ENCODE measurements at places on chromosomes 5 and 9.

GRCh38 chr9:35518225-35518821 is 28.4 kb downstream of the RUSC2 start:
- no peak for DNase-seq

GRCh38 chr9:82555431-82556051 is 507.4 kb downstream of the RASEF start:
- no peak for DNase-seq

DNA sequence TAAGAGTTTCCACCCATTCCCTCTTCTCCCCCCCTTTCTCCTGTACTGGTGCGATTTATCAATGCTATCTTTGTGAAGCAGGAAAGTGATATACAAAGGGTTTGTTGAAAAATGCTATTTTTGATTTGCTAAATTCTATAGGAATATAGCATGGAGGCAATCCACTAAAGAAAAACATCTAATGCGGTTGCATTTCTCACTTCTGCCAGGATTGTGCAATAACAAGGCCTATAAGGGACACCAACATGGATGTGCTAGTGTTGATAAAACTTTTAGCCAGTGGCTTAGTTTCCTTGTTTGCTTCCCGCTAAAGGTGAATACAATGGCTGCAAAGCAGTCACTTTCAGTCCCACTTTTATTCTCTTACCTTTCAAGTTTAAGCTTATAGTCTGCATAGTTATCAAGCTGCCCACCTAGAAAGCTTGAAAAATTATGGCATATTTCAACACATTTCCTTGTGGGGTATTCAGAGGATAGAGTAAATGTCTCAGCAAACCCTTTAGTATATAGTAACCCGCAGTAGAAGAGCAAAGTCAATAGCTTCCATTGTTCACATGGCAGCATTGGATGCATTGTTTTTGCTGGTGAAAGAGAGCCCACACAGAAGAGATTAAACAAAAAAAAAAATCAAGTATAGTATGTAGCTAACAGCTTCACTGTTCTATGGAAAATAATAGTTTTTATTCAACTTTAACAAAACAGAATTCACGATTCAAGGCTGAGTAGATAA is 674.6 kb upstream of the SEMA6A start:
- DNase-seq = no peak

DNA sequence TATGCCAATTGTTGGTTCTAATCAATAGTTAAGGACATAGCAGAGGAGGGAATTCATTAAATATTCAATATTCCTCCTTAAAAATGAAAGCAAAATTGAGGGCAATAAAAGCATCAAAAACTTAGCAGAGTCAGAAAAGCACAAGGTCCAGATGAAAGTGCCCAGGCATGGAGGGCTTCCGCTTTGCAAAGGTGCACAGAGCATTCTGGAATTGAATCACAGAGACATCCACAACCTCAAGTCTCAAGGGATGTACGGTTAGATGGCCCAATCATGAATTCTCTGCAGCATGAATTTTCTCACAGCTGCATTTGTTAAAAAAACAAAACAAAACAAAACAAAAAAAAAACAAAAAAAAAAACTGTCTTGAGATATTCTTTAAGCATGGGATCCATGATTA is 253.7 kb downstream of the SPOCK1 start:
- DNase-seq = no peak

- DNase-seq = no peak
Measured at GRCh38 chr5:65126542-65127069, 355.1 kb downstream of the ADAMTS6 start.

DNA sequence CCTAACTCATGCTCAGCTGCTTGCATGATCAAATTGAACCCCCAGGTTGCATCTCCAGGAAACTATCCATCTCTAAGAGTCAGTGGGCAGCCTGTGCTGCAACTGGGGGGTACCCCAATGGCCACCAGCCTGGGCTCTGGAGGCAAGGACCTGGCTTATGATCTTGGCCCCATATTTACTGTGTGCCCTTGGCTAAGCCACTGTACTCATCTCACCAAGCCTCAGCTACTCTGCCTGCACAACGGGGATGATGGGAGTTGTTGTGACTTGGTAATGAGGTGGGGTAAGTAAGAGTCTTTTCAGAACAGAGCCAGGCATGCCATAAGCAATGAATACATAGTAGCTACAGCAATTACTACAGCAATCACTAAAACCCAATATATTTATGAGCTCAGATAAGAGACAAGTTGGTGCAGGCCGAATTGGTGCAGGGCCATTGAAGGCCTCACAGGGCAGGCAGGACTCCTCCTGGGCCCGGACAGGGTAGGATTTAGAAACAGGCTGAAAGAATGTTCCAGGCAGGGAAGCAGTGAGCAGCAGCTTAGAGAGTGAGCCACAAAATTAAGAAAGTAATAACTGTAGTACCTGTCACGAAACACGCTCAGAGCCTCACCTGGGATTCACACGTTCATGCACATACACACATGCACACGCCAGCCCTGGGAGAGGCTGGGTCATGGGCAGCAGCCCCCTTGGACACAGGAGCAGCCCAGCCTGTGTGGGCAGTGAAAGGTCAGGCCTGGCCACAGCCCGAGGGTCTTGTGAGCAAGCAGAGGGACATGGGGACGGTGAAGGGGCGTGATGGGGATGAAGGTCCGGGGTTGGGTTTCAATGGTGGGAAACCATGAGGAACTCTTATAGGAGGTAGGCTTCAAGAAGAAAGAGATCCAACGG is 74.1 kb downstream of the PAX5 start:
- DNase-seq = no peak

GRCh38 chr9:14362175-14362574 is 48.2 kb upstream of the NFIB start:
- no peak for DNase-seq

DNA sequence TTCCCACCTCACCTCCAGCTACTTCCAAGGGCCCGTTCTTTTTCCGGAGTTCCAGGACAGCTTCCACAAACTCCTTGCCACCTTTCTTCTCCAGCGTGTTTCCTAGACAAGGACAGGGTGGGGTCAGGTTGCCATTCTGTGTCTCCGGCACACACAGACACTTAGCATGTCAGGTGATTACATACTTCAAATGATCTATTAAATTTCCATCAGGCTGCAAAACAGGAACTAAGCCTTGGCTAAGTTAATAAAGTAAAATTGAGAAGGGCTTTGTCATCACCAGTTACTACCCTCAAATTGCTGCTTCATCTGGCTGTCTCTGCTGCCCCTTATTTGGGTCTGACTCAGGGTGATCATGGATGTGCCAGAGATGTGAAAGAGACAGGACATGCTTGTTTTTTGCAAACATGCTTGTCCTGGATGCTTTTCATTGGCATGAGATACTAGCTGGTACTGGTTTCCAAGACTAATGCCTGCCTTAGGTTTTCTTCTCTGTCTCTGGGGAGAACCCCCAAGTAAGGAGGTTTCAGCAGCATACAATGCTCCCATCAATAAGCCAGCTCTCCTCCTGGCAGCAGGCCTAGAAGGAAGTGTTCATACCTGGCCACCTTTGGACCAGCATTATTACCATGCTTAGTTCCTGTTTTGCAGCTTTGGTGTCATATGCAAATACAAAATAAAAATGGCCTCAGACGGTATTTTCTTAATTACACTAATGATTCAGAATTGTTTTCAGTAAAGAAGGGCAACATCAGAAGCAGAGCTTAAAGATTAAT is 52.9 kb downstream of the MACROH2A1 start:
- DNase-seq = no peak

DNA sequence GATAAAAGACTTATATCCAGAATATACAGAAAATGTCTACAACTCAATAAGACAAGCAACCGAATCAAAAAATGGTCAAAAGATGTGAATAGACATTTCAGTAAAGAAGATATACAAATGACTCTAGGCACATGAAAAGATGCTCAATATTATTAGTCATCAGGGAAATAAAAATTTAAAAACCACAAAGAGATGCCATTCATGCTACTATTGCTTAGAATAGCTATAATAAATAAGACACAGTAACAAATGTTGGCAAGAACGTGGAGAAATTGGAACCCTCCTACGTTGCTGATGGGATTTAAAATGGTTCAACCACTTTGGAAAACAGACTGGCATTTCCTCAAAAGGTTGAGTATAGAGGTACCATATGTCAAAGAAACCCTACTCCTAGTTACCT is 39.8 kb downstream of the POLK start:
- no peak for DNase-seq

- no peak for DNase-seq
Measured at GRCh38 chr5:141084487-141084989, 9.9 kb upstream of the PCDHB2 start.

DNA sequence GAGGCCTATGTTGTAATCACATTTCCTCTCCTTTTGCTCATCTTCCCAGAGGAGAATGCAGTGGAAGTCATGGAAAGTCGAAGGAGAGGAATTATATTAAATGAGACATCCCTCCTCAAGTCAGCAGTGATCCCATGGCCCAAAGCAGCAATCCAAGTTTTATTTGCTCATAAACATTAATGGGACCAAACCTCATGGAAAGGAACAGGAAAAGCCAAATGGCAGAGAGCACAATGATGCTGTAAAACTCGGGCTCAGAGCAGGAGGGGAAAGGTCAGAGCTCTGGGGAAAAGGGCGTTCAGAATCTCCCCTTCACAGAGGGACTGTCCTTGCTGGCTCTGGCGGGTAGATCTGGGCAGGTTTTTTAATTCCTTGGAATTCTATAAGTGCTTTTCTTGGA is 175.8 kb downstream of the C5orf15 start:
- no peak for DNase-seq

GRCh38 chr9:76756268-76756640 is 8.0 kb upstream of the PCA3 start:
- DNase-seq = no peak

DNA sequence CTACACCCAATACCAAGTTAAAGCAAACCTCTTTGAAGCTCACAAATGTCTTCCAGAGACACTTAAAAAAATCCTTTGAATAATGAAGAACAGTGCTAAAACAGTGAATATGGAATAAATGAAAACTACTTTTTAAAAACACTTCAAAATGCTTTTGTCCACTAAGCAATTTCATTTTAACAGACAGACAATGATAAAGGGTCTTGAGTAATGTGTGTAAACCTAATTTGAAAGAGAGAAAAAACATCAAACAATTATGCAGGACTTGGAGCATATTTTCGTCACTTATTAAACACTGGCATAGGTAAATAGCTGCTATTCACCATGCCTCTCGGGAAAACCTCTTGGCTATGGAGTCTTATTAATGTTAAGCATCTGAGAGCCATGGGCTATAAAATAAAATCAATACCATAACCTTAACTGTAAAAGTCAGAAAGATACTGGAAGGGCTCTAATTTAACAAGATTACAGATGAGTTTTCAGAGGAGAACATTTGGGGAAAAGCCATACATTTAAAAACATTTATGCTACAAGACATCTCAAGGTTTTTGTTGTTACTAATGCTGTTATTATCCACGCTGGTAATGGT is 177.8 kb downstream of the NFIB start:
- DNase-seq = no peak

DNA sequence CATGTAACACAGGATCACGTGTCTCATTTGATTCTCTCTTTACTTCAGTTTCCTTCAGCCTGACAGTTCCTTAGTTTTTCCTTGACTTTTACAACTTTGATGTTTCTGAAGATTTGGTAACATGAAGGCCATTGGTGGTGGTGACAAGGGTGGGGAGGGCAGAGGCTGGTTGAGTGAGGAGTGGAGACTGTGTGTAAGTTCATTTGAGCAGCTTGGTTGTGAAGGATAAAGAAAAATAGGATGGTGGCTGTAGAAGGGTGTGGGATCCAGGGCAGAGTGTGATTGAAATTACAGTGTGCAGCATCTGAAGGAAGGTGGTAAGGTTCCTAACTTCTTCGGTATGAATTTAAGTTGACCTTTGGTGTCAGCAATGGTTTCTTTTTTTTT is 20.4 kb downstream of the SUB1 start:
- DNase-seq = no peak

GRCh38 chr5:142929587-142929986 is 159.4 kb downstream of the ARHGAP26 start:
- DNase-seq = no peak

DNA sequence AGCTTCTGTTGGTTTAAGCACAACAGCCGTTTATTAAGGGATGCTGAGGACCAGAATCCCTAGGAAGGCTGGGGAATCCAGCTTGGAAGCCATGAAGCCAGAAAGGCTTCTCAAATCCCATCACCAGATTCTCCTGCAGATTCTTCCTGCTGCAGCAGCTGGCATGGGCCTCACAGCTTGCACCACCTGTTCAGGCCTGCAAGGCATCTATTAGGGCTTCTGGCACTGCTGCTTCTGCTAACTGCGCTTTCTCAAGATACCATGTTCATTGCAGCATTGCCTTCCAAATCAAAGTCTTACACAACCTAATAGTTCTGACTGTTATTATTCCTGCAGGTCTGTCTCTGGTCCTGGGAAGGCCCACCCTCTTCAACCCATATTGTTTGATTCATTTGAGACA is 51.2 kb upstream of the ZNF366 start:
- DNase-seq = no peak

GRCh38 chr5:95142145-95142544 is 142.7 kb downstream of the MCTP1 start:
- no peak for DNase-seq
